Keratinocyte (primary cell): ENCODE measurements at places on chromosomes 7 and 10.
A peak's percentile ranks its signal among the peaks of the same experiment; 100 is the strongest.

DNA sequence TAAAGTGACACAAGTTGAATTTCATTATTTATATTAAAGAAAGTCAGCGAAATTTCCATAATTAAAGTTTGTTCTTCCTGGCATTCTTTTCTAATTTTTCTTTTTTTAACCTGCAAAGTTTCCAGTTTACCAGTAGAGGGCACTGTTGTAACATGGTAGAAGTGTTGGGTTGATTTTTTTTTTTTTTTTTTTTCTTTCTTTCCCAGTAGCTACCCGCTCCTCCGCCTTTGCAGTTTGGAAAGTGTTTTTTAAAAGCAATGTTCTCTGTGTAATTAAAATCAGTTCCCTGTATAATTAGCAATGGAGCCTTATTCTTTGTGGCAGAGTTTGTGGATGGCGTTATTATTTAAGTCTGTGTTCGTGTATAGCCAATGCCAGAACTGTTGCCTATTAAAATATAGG lies 53.7 kb downstream of the TAF3 start:
- DNase-seq, result no peak

GRCh38 chr10:121326905-121327304 lies 271.3 kb downstream of the FGFR2 start:
- no peak for DNase-seq

GRCh38 chr10:126052171-126052570 lies 155.8 kb downstream of the FANK1 start:
- DNase-seq, result no peak

DNA sequence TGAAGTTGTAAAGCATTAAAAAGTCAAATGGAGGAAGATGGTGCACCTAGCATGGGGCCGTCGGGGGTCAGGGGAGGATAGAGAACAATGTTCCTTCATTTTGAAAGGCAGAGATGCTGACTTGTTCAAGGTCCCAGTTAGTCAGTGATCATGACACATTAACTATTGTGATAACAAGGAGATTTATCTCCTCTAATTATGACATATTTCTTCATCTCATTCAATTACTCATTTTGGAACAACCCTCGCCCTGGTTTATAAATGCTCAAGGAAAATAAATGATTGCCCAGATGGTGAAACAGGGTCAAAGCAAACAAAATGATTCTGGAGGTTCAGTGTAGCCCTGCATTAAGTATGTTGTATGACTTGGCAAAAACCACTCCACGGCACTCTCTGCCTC lies 106.2 kb downstream of the ITIH5 start:
- no peak for DNase-seq

DNA sequence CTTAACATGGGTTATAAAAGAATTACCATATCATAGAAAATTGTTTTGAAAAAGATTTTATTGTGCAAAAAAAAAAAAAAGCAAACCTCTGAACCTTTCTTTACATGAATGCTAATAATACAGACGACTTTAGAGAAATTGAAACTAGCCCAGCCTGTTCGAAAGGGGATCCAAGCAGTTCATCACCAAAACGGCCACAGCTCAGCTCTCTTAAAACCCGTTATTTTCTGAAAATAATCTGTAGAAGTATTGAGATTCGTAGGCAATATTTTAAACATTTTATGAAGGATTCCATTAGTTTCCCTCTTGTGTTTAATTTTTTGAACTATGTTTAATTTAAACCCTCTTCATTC lies 9.9 kb upstream of the GSAP start:
- DNase-seq, result no peak

DNA sequence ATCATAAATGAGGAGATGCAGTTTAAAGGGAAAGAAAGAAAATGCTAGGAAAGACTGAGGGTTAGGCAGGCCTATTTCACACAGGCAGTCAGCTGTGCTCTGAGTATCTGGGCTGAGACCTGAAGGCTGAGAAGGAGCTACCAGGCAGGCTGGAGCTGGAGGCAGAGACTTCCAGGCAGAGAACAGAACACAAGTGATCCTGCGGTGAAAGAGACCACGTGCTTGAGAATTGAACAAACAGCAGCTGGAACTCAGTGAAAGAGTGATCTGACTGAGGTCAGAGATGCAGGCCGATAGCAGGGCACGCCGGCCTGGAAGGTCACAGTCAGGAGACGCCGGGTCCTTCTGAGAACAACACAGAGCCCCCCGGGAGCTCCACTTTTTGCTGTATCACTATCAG lies 147.8 kb downstream of the ADAM12 start:
- DNase-seq, result no peak

DNA sequence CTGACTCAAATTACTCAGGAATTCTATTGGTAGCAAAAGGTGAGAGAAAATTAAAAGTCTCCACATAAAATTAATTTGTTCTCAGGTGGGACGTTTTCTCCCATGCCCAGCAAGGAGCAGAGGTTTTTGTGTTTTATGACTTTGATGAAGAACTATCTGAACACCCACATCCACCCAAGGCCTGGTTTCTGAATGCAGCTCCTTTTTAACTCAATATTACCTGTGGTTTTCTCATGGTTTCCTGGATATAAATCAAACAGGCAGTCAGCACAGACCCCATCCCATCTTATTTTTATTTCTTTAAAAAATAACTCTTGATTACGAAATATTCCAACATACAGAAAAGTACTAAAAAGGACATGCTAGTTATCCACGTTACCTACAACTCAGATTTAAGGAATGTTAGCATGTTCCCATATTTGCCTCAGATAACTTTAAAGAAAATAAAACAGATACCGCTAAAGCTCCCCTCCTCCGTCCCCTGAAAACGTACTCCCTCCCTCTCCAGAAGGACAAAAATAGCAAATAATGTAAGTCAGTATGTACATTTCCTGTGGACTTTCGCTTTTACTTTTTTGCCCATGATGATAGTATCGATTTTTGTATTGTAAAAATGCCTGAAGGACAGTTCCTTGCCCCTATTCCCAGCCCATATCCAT lies 43.4 kb downstream of the GLI3 start:
- DNase-seq, result no peak

DNA sequence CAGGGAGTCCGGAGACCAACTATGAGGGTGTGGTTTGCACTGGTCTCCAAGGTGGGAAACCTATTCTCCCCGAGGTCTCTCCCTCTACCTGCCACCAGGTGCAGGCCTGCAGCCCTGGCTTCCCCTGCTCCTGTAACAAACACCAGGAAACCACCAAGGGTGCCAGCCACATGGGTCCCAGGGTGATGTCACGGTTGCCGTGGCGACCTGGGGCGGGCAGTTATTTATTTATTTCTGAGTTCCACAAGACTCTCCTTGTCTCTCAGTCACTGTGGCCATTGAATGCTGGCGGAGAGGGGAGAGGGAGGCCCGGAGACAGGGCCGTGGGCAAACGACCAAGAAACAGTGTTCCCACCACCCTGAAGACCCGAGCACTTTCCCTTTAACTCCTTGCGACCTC lies 27.0 kb downstream of the MMD2 start:
- no peak for DNase-seq

DNA sequence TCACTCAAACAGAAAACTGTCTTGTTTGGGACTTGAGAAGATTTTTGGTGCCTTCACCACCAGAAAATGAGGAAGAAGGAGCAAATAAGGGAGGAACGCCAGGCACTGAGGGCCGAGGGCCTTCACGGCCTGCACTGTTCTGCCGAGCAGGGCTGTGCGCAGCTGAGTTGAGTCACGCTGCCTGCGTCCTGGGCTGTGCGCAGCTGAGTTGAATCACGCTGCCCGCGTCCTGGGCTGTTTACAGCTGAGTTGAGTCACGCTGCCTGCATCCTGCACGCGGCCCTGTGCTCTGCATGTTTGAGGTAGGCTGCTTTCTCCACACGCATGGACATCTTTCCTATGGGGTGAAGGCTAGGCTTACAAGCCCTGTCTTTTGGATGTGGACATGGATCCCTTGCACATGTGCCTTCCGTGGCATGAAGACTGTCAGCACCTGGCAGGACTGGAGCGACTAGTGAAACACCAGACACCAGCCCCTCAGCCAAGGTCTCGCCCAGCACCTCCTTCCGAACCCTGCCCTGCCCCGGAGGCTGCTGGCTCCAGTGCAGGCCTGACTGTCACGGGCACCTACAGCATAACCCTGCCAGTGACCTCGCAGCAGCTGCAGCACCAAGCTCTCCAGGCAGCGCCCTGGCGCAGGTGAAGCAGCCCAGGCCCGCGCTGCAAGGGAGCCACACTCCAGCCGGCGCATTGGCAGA lies 96.7 kb downstream of the HTR5A start:
- DNase-seq, result peak; percentile 85

DNA sequence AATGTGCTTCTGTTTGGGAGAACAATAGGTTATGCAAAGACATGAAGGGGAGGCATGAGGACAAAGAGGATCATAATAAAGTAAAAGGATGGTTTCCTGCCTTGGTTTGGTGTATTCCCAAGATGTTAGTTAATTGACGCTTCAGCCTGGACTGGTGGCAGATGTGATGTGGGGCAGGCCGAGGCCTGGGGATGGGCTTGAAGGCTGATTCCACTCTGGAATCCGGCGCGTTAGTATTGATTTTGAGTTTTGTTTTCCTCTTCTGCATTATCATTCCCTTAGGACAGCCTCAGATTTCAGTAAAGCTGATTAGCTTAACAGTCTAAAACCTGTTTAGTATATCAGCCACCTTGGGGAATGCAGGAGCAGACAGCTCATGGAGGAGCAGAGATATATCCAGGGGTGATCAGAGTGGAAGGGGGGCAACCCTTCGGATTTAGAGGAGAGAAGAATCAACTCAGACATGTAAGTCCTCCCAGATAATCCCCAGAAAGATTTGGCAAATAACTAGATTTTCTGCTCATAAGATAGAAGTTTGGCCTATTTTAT lies 159.8 kb upstream of the MTPN start:
- DNase-seq, result no peak

- DNase-seq, result no peak
Observed at GRCh38 chr10:98097616-98098015, 36.8 kb upstream of the R3HCC1L start.

DNA sequence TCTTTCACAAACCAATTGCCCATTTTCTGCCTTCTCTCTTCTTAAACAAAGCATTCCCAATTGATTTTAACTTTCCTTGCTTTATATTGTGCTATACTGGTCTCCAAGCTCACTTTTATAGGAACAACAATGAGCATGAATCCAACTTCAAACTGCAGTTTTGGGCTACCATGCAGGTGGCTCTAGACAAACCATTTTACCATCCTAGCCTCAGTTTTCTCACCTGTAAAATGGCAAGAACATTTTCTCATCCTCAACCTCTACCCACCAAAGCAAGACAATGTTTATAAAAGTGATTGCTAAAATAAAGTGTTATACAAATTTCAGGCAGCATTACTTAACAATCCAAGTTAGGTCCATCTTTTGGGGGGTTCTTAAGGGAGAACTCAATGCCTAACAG lies 66.8 kb upstream of the ASAH2 start:
- no peak for DNase-seq

DNA sequence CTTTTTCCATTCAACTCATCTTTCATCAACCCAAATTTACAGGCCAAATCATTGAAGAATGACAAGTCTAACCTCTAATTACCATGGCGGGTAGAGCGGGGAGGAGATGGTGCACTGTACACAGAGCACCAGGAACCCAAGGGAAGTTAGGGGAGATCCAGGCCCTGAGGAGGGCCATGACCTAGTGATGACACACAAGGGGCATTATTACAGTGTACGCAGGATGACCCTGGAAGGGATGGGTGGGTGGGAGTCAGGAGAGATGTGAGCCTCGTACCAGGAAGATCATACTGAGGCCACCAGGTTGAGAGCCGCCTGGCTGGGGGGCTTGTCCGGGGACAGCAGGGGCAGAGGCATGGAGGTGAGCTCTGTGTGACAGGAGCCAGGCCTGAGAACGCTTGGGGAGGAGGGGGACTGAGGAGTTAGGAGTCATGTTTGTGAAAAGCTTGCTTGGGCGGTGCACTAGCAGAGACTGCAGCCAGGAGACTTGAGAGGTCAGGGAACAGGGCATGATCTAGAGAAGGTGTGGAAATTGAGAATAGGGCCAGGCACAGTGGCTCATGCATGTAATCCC lies 89.5 kb upstream of the CCNY start:
- DNase-seq, result no peak

DNA sequence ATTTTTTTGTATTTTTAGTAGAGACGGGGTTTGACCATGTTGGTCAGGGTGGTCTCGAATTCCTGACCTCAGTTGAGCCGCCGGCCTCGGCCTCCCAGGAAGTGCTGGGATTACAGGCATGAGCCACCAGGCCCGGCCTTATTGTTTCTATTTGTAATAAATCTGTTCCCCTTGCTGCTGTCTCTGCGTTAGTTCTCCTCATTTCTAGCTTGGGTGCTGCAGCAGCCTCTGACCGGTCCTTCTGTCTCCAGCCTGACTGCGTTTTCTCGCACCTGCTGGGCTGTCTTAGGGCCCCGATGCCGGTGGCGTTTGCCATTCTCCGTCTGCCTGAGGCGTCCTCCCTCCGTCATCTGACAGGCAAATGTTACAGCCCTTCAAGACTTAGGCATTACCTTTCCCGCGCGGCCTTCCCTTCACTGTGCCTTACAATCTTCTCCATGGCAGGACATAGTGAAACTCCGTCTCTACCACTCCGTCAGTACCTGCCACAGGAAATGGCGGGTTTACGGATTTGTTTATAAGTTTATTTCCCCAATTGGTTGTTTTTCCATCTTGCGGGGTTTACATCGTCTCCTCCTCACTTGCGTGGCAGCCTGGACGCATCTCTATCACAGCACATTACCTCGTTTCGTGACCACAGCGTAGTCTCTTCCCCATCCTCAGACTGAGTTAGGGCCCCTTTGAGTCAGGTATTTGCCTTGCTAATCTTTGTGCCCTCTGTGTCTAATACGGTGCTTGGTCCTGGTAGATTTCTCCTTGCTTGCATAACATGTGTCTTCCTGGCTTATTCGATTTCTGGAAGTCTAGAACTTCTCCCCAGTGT lies 2.3 kb upstream of the GIMAP8 start:
- no peak for DNase-seq

DNA sequence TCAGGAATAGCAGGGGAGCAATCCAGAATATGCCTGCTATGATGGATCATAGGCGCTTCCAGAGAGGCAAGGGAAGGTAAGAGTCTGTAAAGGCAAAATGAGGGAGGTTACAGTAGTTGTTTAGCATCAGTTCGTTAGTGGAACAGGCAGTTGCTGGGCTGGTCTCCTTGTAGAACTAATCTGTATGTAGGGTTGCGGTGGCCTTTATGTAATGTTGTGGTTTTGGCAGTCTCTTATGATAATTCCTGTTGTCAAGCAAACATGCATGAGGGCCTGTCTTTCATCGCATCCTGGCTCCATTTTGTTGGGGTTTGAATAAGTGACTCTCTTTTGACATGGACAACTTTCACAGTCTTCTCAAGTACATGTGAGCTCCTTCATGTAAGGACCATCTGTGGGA lies 427.8 kb upstream of the LRGUK start:
- no peak for DNase-seq

- DNase-seq, result no peak
Observed at GRCh38 chr7:36904101-36904500, 179.8 kb upstream of the AOAH start.

DNA sequence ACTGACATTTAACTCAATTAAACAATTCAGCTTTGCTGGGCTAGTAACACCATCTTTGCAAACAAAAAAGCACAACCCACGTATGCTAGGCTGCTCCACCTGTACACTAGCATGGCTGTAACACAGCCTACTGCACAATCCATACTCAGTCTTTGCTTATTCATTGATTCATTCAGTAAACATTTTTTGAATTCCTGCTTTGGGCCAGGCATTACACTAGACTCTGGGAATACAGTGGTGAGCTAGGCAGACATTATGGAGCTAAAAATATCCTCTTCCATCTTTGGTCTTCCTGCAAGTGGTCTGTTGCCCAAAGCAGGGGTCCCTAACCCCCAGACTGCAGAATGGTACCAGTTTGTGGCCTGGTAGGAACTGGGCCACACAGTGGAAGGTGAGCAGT lies 9.9 kb downstream of the CNNM1 start:
- DNase-seq, result no peak

- DNase-seq, result no peak
Observed at GRCh38 chr10:15842556-15843169, 17.6 kb downstream of the MINDY3 start.
